ENCODE measurements at places on chromosomes 13 and 19.

GRCh38 chr13:43838909-43839308, 40.6 kb downstream of the CCDC122 start:
- no peak for DNase-seq

- DNase-seq, result no peak
Observed at GRCh38 chr19:6678690-6679109, 8.7 kb upstream of the TNFSF14 start.

- DNase-seq, result no peak
Observed at GRCh38 chr19:45769821-45770191, 754 bp upstream of the SIX5 start.

DNA sequence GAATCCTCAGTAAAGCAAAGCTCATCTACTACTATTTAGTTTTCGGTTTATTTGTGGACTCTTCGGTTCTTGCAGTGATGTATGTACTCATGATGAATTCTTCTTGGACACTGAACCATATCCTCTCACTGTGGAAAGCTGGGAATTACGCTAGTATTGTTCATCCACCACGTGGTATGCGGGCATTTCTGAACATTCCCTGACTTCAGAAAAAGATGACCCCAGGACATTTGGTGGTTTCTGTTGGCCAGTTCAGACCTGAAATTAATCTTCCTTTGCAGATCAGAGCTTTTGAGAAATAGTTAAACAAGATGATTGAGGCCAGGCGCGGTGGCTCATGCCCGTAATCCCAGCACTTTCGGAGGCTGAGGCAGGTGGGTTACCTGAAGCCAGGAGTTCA, 25.3 kb upstream of the FBN3 start:
- DNase-seq, result no peak

GRCh38 chr13:48334534-48335127, 31.1 kb downstream of the RB1 start:
- no peak for DNase-seq

- no peak for DNase-seq
Observed at GRCh38 chr19:42199440-42200115, 17.9 kb downstream of the DEDD2 start.

DNA sequence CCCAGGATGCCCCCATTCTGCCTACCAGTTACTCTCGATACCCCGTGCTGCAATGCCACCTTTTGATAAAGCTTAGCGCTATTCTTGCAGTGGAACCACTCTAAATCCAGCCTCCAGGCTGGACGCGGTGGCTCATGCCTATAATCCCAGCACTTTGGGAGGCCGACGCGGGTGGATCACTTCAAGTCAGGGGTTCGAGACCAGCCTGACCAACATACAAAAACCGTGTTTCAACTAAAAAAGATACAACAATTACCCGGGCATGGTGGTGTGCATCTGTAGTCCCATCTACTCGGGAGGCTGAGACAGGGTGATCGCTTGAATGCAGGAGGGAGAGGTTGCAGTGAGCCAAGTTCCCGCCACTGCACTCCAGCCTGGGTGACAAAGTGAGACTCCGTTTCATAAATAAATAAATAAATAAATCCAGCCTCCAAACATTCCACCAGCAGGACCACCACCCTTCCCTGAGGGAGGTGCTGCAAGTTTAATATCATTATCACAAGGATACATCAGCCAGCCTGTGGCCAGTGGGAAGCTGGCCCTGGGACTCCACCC, 27.7 kb downstream of the CYP2B6 start:
- no peak for DNase-seq

GRCh38 chr13:40334616-40335015, 331.8 kb downstream of the FOXO1 start:
- DNase-seq, result no peak

GRCh38 chr13:95494082-95494681, 58.3 kb upstream of the CLDN10 start:
- peak; percentile 29 for DNase-seq

- no peak for DNase-seq
Observed at GRCh38 chr19:30402436-30403202, 30.4 kb downstream of the ZNF536 start.
